ENCODE measurements at places on chromosomes 11 and 22.
A peak's percentile ranks its signal among the peaks of the same experiment; 100 is the strongest.

DNA sequence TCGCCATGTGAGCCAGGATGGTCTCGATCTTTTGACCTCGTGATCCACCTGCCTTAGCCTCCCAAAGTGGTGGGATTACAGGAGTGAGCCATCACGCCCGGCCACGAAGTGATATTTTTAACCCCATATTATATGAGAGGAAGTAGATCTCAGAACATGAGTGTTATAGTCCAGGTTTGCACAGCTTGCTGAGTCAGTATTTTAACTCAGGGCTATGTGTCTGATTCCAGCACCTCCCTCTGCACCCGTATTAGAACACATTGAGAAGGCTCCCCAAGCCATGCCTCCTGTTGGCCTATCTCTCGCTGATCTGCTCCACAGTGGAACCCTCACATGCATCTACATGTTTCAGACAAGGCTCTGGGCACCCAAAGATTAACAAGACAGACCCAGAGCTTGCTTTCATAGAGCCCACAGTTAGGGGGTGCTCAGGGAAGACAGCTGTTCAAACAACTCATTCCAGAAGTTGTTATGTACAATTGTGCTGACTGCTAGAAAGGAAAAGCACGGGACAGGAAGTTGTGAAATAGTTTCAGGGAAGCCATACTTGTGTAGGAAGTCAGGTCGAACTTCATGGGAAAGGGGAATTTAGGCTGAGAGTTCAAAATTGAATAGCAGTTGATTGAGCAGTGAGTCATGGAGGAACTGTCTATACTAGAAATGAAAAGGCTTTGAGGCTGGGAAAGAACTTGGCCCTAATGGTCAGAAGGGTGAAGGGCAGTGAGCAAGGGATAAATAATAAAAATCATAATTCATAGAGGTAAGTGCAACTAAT, 49.3 kb upstream of the CLPB start:
- DNase-seq, result peak; percentile 46

DNA sequence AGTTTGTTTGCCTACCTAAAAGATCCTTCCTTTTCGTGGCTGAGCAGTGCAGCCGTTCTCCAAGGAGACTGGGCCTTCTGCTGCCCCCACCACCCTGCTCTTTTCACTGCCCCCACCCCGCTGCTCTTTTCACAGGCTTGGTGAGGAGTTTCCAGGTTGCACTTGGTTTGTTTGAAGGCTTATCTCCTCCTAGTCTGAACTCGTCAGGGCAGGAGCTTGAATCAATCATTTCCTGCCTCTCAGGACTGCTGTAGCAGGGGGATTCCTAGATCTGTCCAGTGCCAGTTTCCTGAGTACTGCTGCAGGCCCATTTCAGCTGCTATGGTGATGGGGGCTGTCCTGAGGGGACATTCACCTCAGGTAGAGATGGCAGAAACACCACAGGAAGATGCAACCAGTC, 10.0 kb downstream of the MED15 start:
- DNase-seq, result no peak

GRCh38 chr11:105915021-105915420, 107.0 kb downstream of the MSANTD4 start:
- DNase-seq, result no peak

DNA sequence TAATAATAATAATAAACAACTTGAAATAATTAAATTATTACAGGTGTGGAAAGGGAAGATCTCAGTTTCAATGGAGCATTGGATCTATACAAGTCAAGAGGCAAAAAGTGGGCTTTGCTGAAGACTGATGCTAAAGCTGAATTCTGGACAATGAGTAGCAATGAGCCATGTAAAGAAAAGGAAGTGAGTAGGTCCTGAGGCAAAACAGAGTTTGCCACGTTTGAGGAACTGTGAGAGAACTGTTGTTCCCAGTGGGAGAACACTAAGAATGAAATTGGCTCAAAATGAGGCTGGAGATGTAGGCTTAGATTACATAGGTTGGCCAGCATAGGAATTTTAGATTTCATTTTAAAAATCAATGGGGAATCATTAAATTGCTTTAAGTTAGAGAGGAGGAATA, 33.9 kb upstream of the TEAD1 start:
- DNase-seq, result no peak

GRCh38 chr22:47450876-47451475, 688.5 kb downstream of the TBC1D22A start:
- DNase-seq, result no peak

GRCh38 chr11:114571712-114572111, 12.0 kb upstream of the NXPE1 start:
- no peak for DNase-seq

- no peak for DNase-seq
Measured at GRCh38 chr11:34458525-34458924, 19.8 kb downstream of the CAT start.

DNA sequence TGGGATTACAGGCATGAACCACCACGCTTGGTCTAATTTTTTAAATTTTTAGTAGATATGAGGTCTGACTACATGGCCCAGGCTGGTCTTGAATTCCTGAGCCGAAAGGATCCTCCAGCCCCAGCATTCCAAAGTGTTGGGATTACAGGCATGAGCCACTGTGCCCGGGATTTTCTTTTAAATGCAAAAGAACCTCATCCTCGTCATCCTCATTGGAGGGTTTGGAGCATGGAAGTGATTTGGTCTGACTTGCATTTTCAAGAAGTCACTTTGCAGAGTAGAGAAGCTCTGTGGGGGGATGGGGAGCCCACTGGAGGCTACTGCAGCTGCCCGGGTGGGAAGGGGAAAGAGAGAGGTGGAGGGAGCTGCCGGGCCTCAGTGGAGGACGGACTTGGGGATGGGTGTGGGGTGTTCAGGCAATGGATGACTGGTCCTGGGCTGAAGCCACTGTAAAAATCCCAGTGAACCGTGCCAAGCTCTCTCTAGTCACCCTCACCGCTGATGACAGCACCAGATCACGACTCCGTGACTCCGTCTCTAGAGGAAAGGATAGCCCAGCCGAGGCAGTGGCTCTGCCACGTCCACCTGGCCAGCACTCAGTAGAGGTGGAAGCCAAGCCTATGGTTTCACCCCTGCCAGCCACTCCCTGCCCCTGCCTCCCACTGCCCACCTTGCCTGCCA, 32.8 kb upstream of the SLC22A12 start:
- DNase-seq, result no peak

DNA sequence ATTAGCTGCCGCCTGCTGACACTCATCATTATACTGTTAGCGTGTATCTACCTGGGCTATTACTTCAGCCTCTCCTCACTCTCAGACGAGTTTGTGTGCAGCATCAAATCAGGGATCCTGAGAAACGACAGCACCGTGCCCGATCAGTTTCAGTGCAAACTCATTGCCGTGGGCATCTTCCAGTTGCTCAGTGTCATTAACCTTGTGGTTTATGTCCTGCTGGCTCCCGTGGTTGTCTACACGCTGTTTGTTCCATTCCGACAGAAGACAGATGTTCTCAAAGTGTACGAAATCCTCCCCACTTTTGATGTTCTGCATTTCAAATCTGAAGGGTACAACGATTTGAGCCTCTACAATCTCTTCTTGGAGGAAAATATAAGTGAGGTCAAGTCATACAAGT, 51.1 kb downstream of the PANX1 start:
- no peak for DNase-seq

DNA sequence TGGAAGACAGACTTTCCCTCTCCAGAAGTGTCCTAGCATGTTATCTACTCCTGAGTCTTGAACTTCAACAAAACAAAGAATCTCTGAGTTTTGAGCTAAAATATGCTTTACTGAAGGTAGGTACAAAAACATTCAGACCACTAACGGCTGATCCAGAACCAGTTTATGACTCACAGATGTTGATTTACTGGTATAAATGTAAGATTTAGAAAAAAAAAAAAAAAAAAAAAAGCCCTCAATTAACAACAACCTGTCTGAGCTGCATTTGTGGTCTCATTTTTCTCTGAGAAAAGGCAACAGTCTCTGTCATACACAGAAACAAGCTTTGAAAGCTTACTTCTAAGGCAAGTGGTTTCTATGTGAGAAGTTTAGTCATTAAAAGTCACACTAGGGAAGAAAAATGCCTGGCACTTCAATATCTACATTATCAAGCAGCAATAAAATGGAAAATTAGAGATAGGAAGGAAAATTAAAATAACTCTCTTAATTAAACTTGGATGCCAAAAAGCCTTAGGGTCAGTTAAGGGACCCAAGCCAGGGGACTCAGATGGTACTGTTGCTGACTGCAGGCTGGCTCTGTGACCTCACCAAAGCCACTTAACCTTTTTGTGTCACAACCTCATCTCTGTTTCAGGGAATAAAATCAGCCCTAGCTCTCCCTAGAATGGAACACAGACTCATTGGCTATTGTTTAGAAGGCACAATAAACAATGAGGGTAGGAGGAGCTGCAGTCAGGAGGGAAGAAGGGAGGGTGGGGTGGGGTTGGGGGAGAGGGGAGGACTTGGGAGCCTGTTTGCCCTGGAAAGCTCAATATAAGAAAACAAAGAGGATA, 61.7 kb downstream of the ETS1 start:
- no peak for DNase-seq

- DNase-seq, result no peak
Measured at GRCh38 chr11:100383357-100383865, 303.7 kb upstream of the ARHGAP42 start.

- no peak for DNase-seq
Measured at GRCh38 chr11:134338068-134338467, 6.3 kb downstream of the GLB1L2 start.

GRCh38 chr11:91871791-91872190, 352.8 kb upstream of the FAT3 start:
- no peak for DNase-seq

- no peak for DNase-seq
Measured at GRCh38 chr11:66190786-66191185, 77.7 kb upstream of the RAB1B start.

- DNase-seq, result peak; percentile 90
Measured at GRCh38 chr11:85647604-85648299, at the start of gene TMEM126A. Gene TMEM126A (plus strand): TSS chr11:85647967. CDS start chr11:85650256, 2,289 bp downstream.

DNA sequence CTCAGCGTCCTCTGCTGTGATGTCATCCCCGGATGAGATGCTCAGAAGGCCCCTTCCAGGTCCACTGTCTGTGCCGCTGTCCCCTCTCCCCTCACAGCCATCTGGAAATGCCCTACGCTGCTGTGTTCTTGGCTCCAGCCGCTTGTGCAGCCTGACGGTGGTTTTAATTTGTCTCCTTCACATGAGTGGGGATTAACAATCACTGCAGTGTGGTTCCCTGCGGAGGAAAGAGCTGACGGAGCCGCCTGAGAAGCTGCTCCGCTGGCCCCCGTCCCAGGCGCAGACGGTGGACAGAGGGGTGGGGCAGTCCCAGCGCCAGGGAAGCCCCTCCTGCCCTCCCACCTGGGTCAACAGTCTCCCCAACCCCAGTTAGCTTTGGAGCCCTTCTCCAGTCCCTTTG, 67.5 kb upstream of the PHF21B start:
- DNase-seq, result no peak

GRCh38 chr22:27462190-27462589, 339.4 kb downstream of the MN1 start:
- no peak for DNase-seq

GRCh38 chr11:43419460-43419859, 60.7 kb downstream of the TTC17 start:
- no peak for DNase-seq

DNA sequence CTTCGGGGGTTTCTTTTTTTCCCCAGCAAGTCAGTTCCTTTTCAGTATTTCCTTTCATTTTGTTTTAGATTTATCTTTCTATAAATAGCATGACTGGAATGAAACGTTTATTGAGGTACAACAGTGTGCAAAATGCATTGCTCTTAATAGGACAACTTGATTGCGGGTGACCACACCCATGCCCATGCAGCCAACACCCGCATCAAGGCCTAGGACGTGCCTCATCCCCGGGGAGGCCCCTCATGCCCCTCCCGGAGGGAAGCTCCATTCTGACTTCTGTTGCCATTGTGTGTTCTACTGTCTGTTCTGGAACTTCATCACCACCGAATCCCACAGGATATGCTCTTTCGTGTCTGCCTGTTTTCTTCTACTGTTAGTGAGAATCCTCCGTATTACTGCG, 82.2 kb downstream of the RPS6KA4 start:
- no peak for DNase-seq

GRCh38 chr11:120810251-120810650, 213.7 kb upstream of the TBCEL start:
- DNase-seq, result no peak

GRCh38 chr11:17972987-17973386, 39.9 kb downstream of the SERGEF start:
- DNase-seq, result peak; percentile 31

GRCh38 chr11:126949066-126949891, 51.3 kb downstream of the KIRREL3 start:
- no peak for DNase-seq

DNA sequence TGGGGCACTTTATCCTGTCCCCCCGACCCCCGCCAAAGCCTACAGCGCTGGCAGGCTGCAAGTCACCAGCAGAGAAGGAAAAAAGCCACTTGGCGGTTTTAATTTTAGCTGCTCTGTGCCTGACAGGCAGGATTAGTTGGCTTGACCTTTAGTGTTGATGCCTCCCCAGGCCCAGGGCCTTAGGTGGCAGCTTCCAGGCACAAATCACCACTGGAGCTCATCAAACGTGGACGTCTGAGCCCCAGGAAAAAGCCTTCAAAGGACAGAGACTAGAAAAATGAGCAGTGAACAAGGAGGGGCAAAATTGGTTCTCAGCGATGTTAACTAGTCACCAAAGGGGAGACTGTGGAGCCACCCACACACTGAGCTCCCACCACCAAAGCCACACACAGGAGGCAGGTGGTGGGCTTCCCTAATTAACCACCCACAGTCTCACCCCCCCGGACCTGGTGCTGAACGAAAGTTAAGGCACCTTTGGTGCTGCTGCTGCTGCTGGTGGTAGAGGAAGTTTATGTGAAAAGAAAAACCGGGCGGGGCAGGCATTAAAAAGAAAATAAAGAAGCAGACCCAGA, 4.4 kb upstream of the PYGM start:
- DNase-seq, result peak; percentile 63

- no peak for DNase-seq
Measured at GRCh38 chr11:67301313-67301921, 1.9 kb upstream of the SSH3 start.

DNA sequence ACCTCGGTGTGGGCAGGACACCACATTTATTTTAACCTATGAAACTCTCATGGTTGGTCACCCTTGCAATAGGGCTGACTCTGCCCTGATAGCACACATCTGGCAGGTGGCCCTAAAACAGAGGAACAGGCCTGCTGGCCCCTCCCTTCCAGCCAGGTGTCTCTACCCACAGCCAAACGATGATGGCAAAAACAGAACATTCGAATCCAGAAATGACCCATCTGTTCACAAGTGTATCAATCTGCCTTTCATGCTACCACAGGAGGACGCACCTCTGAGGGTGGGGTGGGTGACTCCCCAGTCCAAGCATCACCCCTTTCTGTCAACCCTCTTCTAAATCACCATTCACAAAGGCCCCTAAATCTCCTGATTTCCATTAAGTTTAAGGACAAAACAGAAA, 118.1 kb downstream of the ETS1 start:
- no peak for DNase-seq
